Fibroblast of skin of left quadriceps (primary cell): ENCODE measurements at places on chromosomes 11 and 22.

DNA sequence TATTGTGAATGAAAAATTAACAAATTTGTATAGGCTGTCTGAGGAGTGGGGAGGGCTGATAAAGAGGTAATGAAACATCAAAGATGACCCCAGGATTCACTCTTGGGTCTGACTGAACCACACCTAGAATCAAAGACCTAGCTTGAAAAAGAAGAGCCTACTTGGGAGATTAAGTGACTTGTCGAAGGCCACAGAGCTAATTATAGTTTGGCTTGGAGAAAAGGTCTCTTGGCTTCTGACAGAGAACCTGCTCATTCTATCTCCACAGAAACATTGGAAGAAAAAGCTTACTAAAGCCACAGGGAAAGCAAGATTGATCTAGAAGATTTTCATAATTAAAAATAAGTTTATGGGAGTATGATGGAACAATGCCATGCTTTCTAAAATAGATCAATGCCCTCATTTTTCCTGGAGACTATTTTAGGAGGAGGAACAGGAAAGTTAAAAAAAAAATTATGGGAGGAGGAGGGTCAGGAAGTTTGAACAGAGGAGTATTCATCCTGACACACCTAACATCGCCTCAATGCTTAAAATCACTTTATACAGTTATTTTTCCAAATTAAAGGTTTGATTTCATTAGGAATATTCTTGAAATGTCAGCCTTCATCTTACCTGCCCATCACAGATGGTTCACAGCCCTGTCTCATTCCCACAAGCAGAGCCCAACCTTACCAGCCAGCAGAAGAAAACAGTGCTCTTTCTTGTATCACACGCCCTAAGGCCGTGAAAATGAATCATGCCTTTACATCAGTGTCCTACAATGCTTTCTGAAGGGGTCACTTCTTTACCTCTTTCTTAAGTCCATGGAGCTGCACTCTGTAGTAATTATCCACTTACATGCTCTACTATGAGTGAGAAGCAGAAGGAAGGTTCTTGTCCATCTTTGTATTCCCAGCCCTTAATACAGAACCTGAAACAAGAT, 231.1 kb upstream of the MPPED2 start:
- no peak for DNase-seq

DNA sequence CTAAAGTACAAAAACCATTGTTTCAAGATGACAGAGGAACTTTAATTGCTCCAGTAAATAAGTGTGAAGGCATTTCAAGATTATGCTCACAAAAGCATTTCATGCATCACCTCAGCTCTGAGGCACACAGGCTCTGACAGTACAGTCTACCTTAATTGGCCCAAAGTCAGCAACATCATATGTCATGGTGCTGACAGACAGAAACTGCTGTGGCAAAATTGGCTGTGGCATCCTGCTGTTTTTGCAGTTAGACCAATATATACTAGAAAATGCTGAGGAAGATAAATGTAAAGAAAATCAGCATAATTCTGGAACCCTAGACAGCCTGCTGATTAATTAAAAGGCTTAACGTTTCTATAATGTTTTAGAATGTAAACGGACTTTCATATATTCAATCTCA, 34.9 kb upstream of the PPP2R1B start:
- no peak for DNase-seq

DNA sequence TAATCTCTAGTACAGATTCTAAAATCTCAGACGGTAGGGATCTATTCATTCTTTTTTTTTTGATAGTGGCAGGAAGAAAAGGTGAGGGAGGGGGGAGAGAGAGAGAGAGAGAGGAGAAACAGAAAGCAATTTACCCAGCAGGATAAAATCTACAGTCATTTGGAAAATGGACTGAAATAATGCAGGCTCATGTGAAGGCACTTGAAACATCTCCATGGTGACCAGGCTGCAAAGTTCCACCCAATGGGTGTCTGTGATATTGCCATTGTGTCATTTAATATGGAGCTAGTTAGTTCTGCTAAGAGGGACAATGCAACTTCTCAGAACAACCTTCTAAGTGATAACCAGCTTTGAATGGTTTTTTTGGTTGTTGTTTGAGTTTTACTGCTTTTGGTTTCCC, 165.2 kb upstream of the RAG2 start:
- no peak for DNase-seq

DNA sequence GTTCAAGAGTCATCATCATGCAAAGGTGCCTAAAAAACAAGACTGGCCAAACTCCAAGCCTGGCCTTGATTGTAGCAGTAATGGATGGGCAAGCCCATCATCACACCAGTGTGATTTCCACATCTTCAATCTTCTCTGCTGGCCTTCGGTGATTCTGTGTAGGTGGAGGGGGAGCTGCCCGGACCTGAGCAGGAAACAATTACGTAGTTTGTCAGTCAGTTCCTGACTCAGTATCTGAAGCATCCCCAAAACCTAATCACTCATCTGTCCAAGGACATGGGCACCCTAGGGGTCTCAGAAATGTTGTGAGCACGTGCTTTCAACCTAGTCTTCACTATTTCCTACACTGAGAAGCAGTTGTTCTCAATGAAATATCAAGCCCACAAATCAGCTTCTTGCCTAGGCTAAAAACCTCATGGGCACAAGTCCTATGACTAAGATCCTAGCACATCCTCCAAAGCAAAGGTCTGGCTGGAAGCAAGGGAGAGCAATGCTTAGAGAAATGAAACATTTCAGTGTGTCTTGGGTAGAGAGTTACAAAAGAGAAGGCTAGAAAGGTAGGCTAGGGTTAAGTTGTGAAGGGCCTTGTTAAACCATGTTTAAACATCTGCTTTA, 24.6 kb downstream of the ATG16L2 start:
- no peak for DNase-seq

DNA sequence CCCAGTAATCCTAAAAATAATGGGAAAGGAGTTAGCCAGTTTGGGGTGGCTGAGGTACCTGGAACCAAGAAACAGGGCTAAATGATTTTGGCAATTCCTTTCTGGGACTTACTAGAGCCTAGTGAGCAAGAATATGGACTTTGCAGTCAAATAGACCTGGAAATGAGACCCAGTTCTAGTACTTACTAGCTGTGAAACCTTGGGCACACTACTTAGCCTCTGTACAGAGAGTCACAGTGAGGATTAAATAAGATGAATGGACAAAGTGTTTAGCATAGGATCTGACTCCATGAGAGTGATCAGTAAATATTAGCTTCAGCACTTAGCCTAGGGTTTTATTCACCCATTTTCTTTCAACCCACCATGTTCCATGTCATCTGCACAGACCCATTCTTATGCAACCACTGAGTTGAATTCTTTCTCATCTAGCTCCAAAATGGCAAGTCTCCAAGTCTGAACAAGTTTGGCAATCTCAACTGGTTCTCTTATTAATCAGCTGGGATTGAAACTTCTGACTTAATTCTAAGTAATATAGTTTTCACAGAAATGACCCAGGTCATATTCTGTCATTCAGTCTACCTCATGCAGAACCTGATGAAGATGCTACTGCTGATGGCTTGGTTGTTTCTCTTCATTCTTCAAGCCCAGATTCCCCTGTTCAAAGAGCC, 15.0 kb upstream of the SORL1 start:
- no peak for DNase-seq

- no peak for DNase-seq
Observed at GRCh38 chr22:36457688-36458450, 23.6 kb downstream of the TXN2 start.
